Progenitor cell of endocrine pancreas (in vitro differentiated cells): ENCODE measurements at places on chromosomes 16 and 17. TPM values are rescaled to one million over a fixed set of nuclear protein-coding genes. Genes with fewer than 3 reads are reported as not detected.

DNA sequence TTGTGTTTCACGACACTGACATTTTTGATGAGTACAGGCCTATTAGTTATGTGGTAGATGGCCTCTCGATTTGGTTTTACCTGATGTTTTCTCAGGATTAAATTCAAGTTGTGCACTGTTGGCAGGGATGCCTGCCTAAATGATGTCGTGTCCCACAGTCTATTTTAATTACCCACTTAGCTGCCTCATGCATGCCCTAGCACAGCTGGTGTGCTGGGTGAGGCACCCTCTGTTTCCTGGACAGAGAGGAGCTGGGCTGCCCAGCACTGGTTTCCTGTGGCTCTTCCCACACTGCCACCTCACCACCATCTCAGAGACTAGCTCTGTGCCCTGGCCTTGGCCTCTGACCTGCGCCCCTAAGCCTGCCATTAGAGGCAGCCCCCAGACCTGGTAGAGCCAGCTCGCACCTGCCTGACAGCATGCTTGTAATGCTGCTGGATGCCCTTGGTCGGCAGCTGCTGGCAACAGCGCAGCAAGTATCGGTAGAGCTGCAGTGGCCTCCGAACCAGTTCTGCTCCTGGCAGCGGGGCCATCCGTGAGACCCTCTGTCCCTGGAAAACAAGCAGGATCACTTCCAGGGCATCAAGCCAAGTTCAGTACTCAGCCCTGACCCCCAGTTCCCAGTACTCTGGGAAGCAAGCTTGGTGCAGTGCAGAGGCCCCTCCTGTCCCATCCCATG, 10.9 kb downstream of the LYRM9 start:
- H3K27ac ChIP-seq = no peak overlapping the region
- H3K4me1 ChIP-seq = no peaks in the 10 kb centered on the region
- H3K4me3 ChIP-seq = no peak overlapping the region
- no peaks in the 10 kb centered on the region for H3K27me3 ChIP-seq
- no peaks in the 10 kb centered on the region for H3K36me3 ChIP-seq

DNA sequence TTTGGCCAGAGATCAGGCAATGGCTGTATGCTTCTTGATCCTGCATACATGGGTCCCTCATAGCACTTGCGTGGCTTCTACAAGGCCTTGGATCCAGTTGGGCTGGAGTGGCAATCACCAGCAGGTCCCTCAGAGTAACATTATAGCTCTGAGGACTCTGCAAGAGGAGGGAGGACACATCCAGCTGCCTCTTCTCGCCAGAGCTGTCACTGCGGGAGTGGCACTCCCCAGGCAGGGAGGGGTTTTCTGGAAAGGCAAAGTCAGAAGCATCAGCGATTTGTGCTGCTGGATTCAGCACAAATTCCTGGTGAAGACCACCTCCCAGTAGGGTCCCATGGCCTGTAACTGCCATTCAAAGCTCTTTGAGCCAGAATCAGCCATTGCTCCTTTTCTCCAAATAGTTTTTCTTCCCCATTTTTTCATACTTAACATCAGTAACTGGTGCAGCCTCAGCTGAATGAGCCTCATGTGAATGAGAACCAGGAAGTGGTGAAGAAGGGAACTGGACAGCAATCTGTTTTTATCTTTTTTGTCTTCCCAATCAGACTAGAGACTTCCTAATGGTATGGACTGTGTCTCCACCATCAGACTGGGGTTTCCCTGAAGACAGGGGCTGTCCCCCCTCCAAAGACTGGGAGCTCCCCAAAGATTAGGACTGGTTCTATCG, 40.6 kb upstream of the HOXB13 start:
- DNase-seq = no peak
- H3K27me3 ChIP-seq = peaks cover 35% of the 10 kb centered on the region
- no peaks in the 10 kb centered on the region for H3K4me1 ChIP-seq
- H3K36me3 ChIP-seq = no peaks in the 10 kb centered on the region

Gene CEP295NL
- total RNA-seq = 2.3 and 2.6 TPM in 2 replicates

- H3K36me3 ChIP-seq = no peaks in the 10 kb centered on the region
- peaks cover 18% of the 10 kb centered on the region for H3K4me1 ChIP-seq
- no peak overlapping the region for H3K4me3 ChIP-seq
- peaks cover 15% of the 10 kb centered on the region for H3K27me3 ChIP-seq
- no peak overlapping the region for H3K27ac ChIP-seq
Measured at GRCh38 chr16:74734361-74735161, 33.9 kb upstream of the MLKL start.

- peaks cover 11% of the 10 kb centered on the region for H3K4me1 ChIP-seq
- H3K36me3 ChIP-seq = peaks cover 4% of the 10 kb centered on the region
- peak overlapping the region; percentile 75 for H3K4me3 ChIP-seq
- no peak overlapping the region for H3K27ac ChIP-seq
- no peaks in the 10 kb centered on the region for H3K27me3 ChIP-seq
Measured at GRCh38 chr16:2206780-2207433, 1.7 kb downstream of the MLST8 start.

DNA sequence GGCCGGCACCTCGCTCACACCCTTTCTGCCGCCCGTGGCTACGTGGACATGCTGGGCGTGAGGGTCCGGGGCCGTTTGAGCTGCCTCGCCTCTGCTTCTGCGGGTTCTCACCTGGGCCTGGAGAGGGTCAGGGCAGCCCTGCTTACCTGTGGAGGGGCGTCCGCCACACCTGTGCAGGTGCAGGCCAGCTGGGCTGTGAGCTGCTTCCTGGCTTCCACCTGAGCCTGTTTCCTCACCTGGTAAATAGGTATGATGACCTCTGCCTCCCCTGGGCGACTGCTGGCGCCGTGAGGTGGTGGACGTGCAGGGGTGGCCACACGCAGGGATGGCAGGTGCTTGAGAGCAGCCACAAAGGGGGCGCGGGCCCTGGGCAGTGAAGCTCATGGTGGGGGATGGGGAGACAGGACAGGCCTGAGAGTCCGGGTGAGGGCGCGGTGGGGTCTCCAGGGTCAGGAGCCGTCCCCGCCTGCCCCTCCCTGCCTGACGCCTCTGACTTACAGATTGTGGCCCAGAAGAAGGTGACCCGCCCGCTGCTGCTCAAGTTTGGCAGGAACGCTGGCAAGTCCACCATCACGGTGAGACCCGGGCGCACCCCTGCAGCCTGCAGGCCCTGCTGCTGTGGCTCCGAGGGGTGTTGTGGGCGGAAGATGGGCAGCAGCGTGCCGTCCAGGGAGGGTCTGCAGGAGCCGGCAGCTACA, 7.8 kb downstream of the CPNE7 start:
- no peak overlapping the region for H3K27ac ChIP-seq
- no peak for DNase-seq
- H3K4me3 ChIP-seq = no peak overlapping the region

- H3K4me1 ChIP-seq = no peaks in the 10 kb centered on the region
- H3K4me3 ChIP-seq = no peak overlapping the region
- DNase-seq = no peak
- H3K36me3 ChIP-seq = no peaks in the 10 kb centered on the region
Measured at GRCh38 chr16:85722128-85722893, 28.6 kb downstream of the C16orf74 start.

Gene HIC1
- 0.69 and 0.86 TPM in 2 replicates for total RNA-seq

DNA sequence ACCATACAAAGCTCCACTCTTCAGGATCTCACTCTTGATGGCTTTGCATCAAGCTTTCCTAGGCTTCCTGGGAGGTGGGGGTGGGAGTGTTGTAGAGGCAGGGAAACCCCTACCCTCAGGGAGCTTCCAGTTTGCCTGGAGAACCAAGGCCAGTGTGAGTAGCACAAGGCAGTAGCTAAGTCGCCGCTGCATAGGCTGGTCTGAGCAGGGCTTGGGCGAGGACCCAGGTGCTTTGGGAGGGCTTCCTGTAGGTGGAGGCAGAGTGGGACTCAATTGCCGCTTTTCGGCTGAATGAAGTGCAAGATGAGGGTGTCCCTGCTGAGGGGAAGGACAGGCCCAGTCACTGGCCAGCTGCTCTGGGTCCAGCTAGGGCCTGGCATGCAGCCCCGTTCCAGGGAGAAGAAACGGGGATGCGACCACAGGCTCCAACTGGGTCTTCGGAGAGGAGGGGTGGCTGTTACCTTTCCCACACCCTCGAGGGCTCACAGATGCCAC, 3.9 kb downstream of the CD79B start:
- DNase-seq = no peak
- H3K4me3 ChIP-seq = no peak overlapping the region
- H3K27ac ChIP-seq = no peak overlapping the region
- H3K36me3 ChIP-seq = no peaks in the 10 kb centered on the region
- H3K4me1 ChIP-seq = no peaks in the 10 kb centered on the region

DNA sequence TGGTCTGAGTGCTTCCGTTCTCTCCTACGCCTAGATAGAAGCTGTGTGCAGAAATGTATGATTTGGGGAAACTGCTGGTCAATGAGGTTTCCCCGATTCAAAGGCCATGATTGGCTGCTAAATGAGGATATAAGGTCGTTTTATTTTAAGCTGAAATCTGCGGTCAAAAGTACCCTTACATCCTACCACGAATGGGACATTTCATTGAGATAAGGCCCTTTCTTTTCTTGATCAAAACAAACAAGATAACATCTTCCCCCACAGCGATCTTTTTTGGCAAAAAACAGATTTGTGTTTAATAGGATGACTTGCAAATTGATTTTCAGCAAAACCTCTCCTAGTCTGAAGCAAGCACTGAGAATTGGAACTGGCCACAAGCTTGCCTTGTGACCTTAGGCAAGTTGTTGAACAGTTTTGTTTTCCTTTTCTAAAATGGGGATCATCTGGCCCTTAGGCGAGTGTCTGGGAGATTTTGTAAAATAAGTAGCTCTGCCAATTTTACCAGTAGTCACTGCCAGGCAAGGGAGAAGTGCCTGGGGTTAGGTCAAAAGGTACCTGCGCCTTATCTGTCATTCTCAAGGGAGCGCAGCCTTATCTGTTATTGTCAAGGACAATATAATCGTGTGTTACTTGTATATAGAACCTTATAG, 635 bp downstream of the SCPEP1 start:
- no peak overlapping the region for H3K27ac ChIP-seq
- no peaks in the 10 kb centered on the region for H3K27me3 ChIP-seq
- H3K4me3 ChIP-seq = peak overlapping the region; percentile 83
- H3K4me1 ChIP-seq = peaks cover 17% of the 10 kb centered on the region
- H3K36me3 ChIP-seq = no peaks in the 10 kb centered on the region
- no peak for DNase-seq

Gene FBXW10B
- 0.69 and 0.81 TPM in 2 replicates for total RNA-seq

Gene MYH8
- total RNA-seq = not detected in 2 replicates

DNA sequence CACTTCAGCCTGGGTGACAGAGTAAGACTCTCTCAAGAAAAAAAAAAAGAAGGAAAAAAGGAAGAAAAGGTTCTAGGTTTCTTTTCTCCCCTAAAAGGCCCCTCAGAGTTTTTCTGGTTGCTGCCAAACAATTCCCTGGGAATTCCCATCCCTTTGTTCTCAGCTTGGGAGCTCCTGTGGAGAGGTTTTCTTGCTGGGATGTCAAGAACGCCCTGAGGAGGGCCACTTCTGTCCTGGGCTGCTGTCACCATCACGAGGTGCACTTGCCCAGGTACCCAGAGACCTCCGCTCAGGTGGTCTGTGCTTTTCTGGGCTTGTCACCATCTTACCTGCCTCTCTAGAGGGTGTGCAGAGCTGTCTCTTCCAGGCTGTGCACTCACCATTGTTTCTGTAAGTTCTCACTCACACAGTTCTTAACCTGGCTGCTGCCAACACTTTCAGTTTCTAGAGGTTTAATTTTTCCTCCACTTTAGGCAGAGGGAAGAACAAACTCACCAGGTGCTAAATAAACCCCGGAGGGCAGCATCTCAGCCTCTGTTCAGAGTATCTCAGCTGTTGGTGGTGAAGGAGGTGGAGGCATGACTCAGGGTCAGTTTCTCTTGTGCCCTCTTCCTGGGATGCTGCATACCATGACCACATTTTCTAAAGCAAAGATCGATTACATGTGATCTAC, 2.4 kb upstream of the COX6A2 start:
- no peak for DNase-seq
- H3K4me1 ChIP-seq = no peaks in the 10 kb centered on the region
- peaks cover 20% of the 10 kb centered on the region for H3K27me3 ChIP-seq
- no peak overlapping the region for H3K27ac ChIP-seq

Gene USP6
- 0.80 and 0.84 TPM in 2 replicates for total RNA-seq

- no peak overlapping the region for H3K4me3 ChIP-seq
- H3K4me1 ChIP-seq = peaks cover 10% of the 10 kb centered on the region
- no peaks in the 10 kb centered on the region for H3K27me3 ChIP-seq
Measured at GRCh38 chr17:80919331-80920311, 72.0 kb upstream of the CHMP6 start.

DNA sequence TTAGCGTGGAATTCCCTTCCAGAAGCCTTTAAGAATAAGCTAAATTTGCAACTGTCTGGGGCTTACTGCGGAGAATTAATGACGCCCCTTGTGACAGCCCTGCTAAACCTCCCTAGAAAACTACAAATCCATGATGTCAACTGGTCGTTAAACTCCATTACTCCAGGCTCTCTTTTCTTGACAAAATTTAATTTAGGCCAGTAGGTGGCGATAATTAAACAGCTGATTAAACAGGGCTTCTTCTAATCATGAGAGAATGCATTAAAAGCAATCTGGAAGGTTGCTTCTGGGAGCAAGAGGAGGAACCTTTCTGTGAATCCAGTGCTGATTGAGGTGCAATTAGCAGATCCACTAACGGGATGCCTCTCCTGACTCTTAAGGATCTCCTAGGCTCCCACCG, 8.1 kb upstream of the NLRP1 start:
- no peak overlapping the region for H3K4me3 ChIP-seq
- H3K27me3 ChIP-seq = peaks cover 37% of the 10 kb centered on the region
- H3K36me3 ChIP-seq = no peaks in the 10 kb centered on the region
- H3K27ac ChIP-seq = no peak overlapping the region
- DNase-seq = no peak
- H3K4me1 ChIP-seq = no peaks in the 10 kb centered on the region

- H3K36me3 ChIP-seq = no peaks in the 10 kb centered on the region
- H3K27ac ChIP-seq = no peak overlapping the region
- no peak overlapping the region for H3K4me3 ChIP-seq
- H3K4me1 ChIP-seq = no peaks in the 10 kb centered on the region
- no peak for DNase-seq
Measured at GRCh38 chr16:73792199-73793020, 504.2 kb upstream of the PSMD7 start.

Gene SRL
- total RNA-seq = 0.09 TPM in 1 of 2 replicates, not detected in the other

- H3K4me3 ChIP-seq = peak within 1 kb of the TSS; percentile 74
- peaks cover 23% of the 10 kb centered on the region for H3K4me1 ChIP-seq
- H3K27ac ChIP-seq = peak within 1 kb of the TSS; percentile 94
- peak; percentile 46 for DNase-seq
- H3K27me3 ChIP-seq = no peaks in the 10 kb centered on the region
Measured at GRCh38 chr16:66549284-66550131, at the start of gene TK2. TSS of gene TK2 (minus strand) at chr16:66550122. CDS start at chr16:66550061, 61 bp downstream.

Gene APOBR
- total RNA-seq = 0.20 and 0.22 TPM in 2 replicates
